Prostate gland (tissue), 2 donors: ENCODE measurements at places on chromosomes 4 and X. TPM values are rescaled to one million over a fixed set of nuclear protein-coding genes. Genes with fewer than 3 reads are reported as not detected.

Gene TMPRSS11A
- total RNA-seq = 0.45 TPM

Gene TMEM31
- total RNA-seq = not detected

Gene RIPPLY1
- not detected for total RNA-seq

Gene ZBTB49
- total RNA-seq = 10.3 TPM

Gene CT45A10
- 13.8 TPM for total RNA-seq

Gene MMRN1
- total RNA-seq = 10.6 TPM

Gene HSD17B13
- 1.7 TPM for total RNA-seq

DNA sequence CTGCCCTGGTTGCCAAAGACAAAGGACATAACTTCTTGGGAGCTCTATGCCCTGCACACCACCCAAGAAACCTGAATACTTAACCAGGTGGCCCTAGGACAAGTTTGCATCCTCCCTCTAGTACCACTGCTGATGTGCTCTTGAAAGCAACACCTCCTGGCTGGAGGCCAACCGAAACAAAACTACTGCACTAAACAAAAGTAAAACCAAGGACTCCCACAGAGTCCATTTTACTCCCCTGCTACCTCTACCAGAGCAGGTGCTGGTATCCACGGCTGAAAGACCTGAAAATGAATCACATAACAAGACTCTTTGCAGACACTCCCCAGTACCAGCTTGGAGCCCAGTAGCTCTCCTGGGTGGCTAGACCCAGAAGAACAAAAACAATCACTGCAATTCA lies 941.8 kb downstream of the RAPGEF2 start:
- H3K4me3 ChIP-seq = no peak overlapping the region
- H3K27me3 ChIP-seq = no peaks in the 10 kb centered on the region
- H3K27ac ChIP-seq = no peak overlapping the region
- no peaks in the 10 kb centered on the region for H3K36me3 ChIP-seq
- no peak for DNase-seq

DNA sequence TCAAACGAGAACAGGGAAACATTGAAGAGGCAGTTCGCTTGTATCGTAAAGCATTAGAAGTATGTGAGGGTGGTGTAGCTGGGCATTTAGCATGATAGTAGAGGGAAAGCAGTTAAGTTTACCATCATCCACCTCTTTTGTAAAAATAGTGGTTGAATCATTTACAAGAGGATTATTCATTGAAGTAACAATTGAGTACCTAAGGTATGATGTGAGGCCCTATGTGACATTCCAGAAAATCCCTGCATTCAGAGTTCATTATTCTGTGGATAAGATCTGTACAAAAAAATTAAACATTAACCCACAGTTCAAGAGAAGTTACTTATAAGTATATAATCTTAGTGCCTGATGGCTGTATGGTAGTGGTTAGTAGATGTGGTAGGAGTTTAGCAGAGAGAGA lies 22.2 kb upstream of the GCNA start:
- no peak overlapping the region for H3K27ac ChIP-seq
- no peaks in the 10 kb centered on the region for H3K27me3 ChIP-seq
- H3K36me3 ChIP-seq = no peaks in the 10 kb centered on the region
- no peaks in the 10 kb centered on the region for H3K4me1 ChIP-seq
- DNase-seq = no peak
- H3K4me3 ChIP-seq = no peak overlapping the region

DNA sequence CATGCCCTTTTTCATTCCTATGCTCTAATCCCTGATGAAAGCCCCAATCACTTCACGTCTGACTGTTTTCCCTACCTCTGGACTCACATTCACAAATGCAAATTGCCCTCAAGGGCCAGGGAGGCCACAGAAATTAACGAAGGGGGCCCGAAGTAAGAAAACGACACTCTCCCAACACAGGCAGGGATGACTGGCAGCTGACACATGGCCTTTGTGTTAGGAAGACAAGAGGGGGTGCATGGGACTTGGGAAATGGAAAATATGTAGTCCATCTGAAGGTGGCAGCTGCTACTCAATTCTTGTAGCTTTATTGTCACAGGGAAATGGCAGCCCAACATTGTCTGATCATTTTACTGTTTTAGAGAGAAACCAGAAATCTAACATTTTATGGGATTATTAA lies 12.3 kb upstream of the SPARCL1 start:
- H3K27ac ChIP-seq = peak overlapping the region; percentile 28
- no peaks in the 10 kb centered on the region for H3K4me1 ChIP-seq
- H3K36me3 ChIP-seq = no peaks in the 10 kb centered on the region
- no peaks in the 10 kb centered on the region for H3K27me3 ChIP-seq
- no peak for DNase-seq
- no peak overlapping the region for H3K4me3 ChIP-seq

- peaks cover 2% of the 10 kb centered on the region for H3K27me3 ChIP-seq
- H3K27ac ChIP-seq = no peak overlapping the region
- DNase-seq = no peak
- no peak overlapping the region for H3K4me3 ChIP-seq
These were observed 84.6 kb downstream of the FBXO8 start for GRCh38 chr4:174198828-174199227.

GRCh38 chr4:108372681-108373080 lies 203.9 kb upstream of the LEF1 start:
- no peaks in the 10 kb centered on the region for H3K36me3 ChIP-seq
- H3K4me3 ChIP-seq = no peak overlapping the region
- no peak for DNase-seq
- no peaks in the 10 kb centered on the region for H3K4me1 ChIP-seq
- H3K27me3 ChIP-seq = no peaks in the 10 kb centered on the region
- no peak overlapping the region for H3K27ac ChIP-seq

GRCh38 chrX:69285401-69285877 lies 120.2 kb upstream of the PJA1 start:
- H3K4me1 ChIP-seq = no peaks in the 10 kb centered on the region
- peak overlapping the region; percentile 16 for H3K4me3 ChIP-seq
- DNase-seq = peak; percentile 26
- no peaks in the 10 kb centered on the region for H3K36me3 ChIP-seq
- H3K27ac ChIP-seq = peak overlapping the region; percentile 49
